Jurkat, Clone E6-1 (cell line): ENCODE measurements at places on chromosomes 16 and 17.

GRCh38 chr16:79096246-79096645 lies 504.3 kb downstream of the MAF start:
- DNase-seq = no peak

GRCh38 chr16:81616321-81617020 lies 162.6 kb upstream of the PLCG2 start:
- peak; percentile 36 for DNase-seq

DNA sequence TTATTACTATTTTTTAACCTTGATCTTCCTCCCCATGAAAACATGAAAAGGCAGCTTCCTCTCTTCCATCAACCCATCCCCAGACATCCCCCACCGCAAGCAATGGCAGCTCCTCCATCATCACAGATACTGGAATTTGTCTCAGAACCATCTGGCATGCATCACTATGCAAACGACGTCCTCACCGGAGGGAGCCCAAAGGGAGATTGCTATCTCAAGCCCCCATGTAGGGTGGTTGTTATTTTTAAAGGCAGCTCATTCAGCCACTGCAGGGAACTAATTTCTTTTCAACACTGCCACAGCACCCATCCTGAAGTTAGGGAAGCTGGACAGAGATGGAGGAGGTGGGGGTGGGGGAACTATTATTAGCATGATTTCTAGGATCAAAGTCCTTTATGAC lies 222.5 kb downstream of the FOXL1 start:
- no peak for DNase-seq

DNA sequence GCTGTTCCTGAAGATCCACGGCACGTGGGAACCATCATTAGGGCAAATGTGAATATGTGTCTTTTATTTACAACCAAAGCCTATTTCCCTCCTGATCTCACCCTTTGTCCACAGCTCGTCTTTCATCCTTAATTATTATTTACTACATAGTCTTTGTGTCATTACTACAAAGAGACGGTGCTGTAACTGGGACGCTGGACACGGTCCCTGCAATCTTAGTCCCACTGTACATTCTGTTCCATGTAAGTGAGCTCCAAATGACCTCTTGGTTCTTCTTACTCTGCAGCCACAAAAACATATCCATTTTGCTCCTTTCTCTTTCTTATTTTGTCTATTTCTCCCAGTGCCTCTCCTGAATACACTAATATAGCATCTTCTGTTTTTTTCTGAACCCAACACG lies 12.7 kb upstream of the KRT23 start:
- DNase-seq = no peak

DNA sequence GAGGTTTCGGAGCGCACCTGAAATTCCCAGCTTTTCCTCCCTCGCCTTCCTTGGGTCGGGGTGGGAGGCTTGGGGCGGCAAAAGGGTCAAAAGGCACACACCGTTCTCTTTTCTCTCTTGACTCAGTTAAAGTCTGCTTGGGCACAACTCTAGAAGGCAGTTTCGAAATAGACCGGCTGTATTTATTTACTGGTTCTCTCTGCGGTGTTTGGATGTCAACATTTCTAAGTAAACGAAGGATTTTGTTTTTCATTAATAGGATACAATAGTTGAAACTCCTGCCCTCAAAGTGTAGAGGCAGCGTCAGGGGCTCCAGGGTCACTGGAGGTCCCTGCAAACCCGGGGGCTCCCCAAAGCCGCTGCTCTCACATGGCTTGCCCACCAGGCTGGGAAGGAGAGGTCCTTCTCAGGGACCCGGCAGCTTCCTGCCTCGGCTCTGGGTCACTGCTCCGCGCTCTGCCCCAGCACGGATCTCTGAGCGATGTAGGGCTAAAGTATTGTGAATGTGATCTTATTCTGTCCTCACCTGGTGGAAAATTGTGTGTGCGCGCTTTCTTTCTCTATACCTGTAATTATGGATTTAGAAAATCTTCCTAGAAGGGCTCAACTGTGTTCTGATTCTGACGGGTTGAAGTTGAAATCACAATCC lies 952 bp downstream of the BMERB1 start:
- no peak for DNase-seq

DNA sequence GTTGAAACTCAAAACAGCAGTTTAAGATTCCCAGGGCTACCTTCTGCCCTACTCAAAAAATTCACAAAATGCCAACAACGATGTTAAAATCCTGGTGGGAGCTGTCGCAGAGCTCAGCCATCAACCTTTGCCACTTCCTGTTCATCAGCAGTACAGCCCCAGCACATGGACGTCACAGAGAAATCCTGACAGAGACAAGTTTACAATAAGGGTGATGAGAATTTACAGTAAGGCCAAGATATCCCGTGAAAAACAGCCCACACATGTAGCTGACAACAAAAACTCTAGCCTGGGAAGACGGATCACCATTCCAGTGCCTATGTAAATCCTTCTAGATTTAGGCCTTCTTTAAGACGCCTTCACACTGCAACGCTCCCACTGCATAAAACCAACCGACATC lies 18.8 kb downstream of the USP22 start:
- no peak for DNase-seq

- DNase-seq = no peak
Observed at GRCh38 chr16:52993179-52993578, 59.5 kb downstream of the CHD9NB start.

GRCh38 chr17:72345088-72345487 lies 224.3 kb downstream of the SOX9 start:
- DNase-seq = no peak

DNA sequence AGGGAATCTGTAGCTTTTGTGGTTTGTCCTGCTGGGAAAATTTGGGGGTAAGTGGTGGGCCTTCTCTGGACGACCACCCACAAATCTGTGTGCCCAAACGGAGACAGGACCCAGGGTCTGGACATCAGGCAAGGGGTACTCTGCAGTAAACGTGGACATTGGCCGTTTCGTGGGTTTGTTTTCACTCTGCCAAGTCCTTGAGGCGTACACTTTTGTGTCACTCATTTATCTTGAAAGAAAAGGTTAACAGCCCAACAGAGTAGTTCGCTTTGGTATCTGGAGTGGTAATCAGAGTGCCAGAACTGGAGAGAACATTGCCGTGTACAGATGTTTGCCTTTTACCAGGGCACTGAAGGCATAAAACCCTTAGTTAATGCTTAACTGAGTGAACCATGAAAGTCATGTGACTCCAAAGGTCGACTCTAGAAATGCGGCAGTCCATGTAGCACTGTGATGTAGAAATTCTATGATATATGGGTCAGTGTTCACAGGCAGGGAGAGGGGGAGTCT lies 15.4 kb downstream of the NAA60 start:
- DNase-seq = peak; percentile 34

- DNase-seq = no peak
Observed at GRCh38 chr16:83023011-83023410, 396.2 kb downstream of the CDH13 start.

- no peak for DNase-seq
Observed at GRCh38 chr16:47524007-47524405, 62.9 kb downstream of the PHKB start.

DNA sequence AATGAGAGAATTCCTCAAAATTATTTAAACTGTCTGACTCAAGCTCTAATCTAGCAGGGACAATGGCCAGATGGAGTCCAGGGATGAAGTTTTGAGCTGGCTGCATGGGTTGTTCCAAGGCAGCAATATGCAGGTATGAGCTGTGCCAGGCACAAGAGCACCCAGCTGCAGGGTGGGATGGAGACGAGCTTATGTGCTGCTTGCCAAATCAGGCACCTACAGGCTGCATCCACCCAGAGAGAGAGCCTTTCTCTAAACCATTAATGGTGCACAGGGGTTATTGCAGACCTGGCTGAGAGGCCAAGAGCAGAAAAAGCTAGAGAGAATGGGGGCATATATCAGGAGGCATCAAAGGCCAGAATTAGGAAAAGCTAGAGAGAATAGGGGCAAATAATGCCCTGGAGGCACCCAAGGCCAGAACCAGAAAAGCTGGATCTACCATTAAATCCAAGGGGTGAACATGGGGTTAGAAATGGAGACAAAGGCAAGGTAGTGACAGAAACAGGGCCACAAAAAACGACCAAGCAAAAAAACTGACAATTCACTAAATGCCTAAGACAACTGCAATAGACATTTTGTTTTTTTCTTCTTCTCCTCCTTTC lies 11.0 kb downstream of the KRT33A start:
- DNase-seq = no peak

GRCh38 chr17:11142231-11142630 lies 98.8 kb upstream of the SHISA6 start:
- no peak for DNase-seq

DNA sequence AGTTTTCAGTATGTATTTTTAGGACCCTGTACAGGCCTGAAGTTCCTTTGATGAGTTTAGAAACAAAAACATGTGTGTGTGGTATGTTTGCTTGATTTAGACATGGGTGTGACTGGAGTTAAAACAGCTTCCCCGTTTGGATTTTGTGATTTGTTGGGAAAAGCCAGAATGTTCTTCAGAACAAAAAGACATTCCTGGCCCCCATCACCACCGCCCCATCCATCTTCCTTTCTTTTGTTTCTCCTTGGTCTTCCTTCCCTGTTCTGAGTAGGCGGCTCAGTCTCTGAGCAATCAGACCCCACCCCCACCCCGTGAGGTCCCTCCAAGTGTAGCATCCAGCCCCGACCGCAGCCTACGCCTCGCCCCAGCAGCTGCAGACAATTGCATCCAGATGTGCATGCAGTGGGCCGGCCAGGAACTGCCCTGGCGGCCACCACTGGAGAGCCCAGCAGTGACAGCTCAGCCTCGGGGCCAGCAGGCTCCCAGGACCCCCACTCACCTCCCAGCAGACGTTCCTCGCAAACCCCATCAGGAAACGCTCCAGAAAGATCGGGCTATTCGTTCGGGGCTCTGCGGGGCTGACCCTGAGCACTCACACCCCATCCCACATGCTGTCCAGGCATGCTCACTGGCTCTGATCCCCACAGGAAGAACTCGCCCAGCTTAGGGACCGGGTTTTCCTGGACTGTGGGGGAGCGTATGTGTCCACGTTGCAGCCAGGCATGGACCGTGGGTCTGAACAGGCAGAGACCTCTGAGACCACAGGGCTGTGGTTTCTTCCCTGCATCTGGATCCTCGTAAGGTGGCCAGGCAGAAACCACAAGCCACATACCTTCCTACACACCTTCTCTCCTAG lies 99.8 kb upstream of the CDH5 start:
- DNase-seq = no peak

DNA sequence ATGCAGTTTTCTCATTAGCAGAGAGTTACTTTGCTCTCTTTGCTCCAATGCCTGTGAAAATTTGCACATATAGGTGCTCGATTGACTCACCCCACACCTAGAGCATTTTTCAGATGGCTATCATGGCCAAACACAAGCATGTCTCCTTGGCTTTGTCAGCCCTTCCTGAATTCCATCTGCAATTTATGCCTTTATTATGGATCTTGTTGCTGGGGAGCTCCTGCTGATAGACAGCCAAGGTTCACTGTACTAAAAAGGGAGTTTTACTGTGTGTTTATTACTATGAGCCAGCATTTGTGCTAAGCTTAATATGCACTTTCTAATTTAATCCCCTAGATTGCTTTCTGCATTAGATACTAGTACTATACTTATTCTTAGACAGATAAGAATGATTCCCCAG lies 93.3 kb downstream of the TOX3 start:
- DNase-seq = no peak

- DNase-seq = no peak
Observed at GRCh38 chr17:61786088-61786487, 77.2 kb downstream of the BRIP1 start.

DNA sequence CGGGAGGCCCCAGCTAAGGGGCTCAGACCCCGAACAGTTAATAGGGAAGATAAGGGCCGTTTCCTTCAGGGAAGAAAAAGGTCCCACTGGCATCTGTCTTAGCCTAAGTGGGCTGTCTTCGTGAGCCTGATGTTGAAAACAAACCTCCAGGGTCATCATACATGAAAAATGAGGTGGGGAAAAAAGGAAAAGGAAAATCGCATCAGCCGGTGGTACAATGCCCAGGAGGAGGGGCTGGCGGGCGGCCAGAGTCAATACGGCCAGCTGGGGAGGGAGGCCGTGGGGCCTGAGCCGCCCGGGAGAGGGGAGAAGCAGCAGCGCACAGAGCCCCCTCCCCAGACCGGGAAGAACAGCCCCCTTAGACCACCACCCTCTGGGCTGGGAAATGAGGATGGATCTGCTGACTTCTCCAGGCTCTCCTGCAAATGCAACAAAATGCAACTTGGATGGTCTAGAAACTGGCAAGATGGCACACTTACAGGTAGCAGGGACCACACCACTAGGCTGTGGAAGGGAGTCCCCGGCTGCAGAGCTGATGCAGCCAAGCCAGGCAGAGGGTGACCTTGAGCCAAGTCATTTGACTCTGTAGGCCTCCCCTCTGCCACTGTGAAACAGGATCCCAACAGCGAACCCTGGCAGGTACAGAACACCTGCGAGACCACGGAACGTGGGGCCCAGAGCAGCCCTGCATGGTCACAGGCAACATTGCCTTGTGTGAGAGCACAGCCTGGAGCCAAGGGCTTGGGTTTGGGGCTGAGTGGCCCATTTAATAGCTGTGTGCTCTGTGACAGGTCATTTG lies 448.5 kb downstream of the SOX9 start:
- no peak for DNase-seq

- no peak for DNase-seq
Observed at GRCh38 chr16:52114379-52114778, 432.6 kb downstream of the TOX3 start.

DNA sequence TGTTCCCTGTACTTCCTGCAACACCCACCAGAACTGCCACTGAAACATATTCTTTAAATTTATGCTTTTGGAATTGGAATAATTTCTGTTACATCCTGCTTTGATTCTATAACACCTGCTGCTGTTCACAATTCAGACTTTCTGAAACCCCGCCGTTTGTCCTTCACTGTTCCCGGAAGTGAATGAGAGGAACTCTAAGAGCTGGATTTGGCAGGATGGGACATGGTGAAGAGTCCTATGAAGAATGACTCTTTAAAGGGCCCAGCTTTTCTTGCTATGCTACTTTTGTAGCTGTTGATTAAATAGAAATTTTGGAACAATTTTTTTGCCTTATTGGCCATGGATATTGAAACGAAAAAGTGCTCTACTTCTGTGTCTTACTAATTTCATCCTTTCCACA lies 8.9 kb downstream of the AP2B1 start:
- no peak for DNase-seq

- DNase-seq = no peak
Observed at GRCh38 chr17:49520386-49521087, 25.4 kb downstream of the NGFR start.

GRCh38 chr17:80931421-80932265 lies 60.0 kb upstream of the CHMP6 start:
- DNase-seq = no peak

- no peak for DNase-seq
Observed at GRCh38 chr17:49381033-49381432, 19.0 kb upstream of the ZNF652 start.

- no peak for DNase-seq
Observed at GRCh38 chr17:59093702-59094231, 12.9 kb downstream of the TRIM37 start.

- no peak for DNase-seq
Observed at GRCh38 chr17:74037320-74037719, 166.2 kb upstream of the RPL38 start.

- no peak for DNase-seq
Observed at GRCh38 chr17:27959382-27959709, 66.2 kb upstream of the LYRM9 start.
